Activated CD4-positive, CD25-positive, alpha-beta regulatory T cell (primary cell): ENCODE measurements at places on chromosomes 13 and 19.

- DNase-seq = no peak
Observed at GRCh38 chr13:29294821-29295220, 300.7 kb downstream of the SLC7A1 start.

GRCh38 chr19:20367811-20368294 lies 197.7 kb downstream of the ZNF737 start:
- no peak for DNase-seq

DNA sequence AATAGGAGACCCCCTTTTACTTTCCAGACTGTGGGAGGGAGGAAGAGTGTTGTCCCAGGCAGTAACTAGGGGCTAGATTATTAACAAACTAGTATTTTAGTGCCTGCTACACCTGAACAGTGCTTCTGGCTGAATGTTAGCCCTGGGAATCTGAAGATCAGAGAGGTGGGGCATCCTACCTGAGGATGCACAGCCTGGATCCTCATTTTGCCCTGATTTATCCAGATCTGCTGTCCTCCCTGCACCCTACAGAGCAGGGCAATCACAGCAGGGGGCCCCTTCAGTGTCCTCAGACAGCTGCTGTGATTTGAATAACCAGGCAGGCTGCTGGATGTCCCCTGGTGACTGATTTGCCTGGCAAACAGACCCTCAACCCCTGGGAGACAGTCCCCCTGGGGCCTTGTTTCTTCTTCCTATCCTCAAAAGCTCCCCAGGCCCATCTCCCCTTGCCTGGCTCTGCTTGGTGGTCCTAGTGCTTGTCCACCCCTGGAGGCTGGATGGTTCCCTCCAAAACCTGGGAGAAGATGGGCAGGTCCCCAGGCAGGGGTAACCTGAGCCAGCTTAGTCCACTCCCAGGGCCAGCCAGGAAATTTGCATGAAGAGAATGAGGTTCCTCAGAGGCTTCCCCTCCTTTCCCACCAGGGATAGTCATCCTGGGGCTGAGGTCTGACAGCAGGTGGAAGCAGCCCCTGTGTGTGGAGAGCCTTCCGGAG lies at the start of gene OVOL3:
Gene OVOL3 (plus strand): TSS at position 657 of the 713 bp plus-strand sequence. CDS start 60 bp downstream, outside the sequence.
- no peak for DNase-seq

DNA sequence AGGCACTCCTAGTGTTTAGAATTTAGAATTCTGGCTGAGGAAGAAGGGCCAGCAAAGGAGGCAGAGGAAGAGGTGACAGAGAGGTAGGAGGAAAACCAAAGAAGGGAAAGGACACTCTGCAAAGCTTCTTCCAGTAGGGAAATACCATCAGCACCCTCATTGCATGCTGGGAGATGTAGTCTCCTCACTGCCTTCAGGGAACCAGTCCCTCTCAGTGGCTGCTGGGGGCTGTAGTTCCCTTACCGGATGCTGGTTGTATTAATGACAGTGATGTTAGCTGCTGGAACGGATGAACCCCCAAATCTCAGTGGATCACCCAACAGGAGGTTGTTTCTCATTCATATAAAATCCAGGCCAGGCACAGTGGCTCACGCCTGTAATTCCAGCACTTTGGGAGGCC lies 10.1 kb downstream of the GRIN2D start:
- no peak for DNase-seq

GRCh38 chr19:29753190-29753933 lies 38.3 kb upstream of the C19orf12 start:
- DNase-seq = no peak
